ENCODE measurements at places on chromosomes 2 and 18.

GRCh38 chr18:75638776-75639471 is 211.4 kb upstream of the SMIM21 start:
- no peak for DNase-seq

- no peak for DNase-seq
Measured at GRCh38 chr2:120988051-120988699, 252.5 kb downstream of the GLI2 start.

DNA sequence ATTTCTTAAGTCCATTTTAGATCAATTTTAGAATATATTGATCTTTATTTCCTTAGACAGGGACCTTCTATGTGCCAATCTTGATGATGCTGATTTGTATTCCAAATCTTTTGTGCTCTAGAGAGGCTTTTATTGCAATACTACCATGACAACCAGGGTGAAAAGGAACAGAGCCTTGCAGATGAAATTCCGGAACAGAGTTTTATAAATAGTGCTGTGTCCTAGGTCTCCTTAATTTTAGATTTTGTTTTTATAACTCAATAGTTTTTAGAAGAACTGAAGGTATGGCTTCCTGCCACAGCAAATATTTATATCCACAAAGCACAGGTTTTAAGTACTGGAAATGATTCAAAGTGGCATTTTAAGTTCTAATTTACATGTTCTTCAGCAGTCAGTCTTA is 160.2 kb downstream of the PMAIP1 start:
- DNase-seq, result no peak

DNA sequence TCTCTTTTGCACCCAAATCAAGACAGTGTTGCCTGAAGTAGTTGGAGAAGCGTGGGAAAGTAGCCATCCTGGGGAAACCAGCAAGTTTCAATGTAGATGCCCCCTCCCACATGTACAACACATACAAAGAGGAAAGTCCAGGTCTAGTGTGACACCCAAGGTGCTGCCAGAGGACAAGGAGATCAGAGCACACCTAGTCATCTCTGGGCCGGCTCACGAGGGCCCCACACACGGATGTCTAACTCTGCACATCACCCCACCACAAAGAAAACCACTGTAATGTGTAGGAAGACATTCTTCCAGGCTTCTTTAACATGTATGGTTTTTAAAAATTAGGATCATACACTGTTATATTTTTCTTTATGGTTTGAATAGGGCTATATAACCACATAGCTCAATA is 21.6 kb downstream of the PARD6G start:
- no peak for DNase-seq

DNA sequence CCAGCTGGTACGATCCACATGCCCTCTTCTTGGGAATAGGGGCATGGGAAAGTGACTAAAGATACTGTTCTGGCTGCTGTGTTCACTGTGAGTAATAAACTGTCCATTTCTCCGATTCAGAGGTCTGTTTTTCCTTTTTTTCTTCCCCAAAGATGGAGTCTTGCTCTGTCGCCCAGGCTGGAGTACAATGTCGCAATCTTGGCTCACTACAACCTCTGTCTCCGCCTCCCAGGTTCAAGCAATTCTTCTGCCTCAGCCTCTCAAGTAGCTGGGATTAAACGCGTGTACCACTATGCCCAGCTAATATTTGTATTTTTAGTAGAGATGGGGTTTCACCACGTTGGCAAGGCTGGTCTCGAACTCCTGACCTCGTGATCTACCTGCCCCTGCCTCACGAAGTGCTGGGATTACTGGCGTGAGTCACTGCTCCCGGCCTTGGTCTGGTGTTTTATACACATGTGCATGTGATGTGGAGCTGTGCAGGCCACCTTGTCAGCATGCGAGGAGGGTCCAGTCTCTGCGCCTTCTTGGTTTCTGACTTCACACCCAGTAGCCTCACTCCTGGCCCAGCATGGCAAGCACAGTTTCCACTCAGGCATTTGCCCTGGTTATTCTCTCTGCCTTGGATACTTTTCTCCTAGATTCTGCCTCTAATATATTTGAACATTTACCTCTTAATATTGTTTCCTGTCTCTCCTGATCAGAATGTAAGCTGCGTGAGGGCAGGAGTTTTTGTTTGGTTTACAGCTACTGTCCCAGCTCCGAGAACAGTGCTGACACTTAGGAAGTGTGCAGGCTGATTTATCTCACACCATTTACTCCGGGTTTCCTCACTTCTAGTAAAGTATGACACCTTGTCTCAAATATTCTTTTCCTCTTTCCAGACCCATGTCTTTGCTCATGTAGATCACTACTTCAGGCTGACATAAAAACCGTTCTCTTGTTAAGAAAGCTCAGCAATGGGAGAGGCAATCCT is 19.7 kb downstream of the PTPN18 start:
- no peak for DNase-seq

DNA sequence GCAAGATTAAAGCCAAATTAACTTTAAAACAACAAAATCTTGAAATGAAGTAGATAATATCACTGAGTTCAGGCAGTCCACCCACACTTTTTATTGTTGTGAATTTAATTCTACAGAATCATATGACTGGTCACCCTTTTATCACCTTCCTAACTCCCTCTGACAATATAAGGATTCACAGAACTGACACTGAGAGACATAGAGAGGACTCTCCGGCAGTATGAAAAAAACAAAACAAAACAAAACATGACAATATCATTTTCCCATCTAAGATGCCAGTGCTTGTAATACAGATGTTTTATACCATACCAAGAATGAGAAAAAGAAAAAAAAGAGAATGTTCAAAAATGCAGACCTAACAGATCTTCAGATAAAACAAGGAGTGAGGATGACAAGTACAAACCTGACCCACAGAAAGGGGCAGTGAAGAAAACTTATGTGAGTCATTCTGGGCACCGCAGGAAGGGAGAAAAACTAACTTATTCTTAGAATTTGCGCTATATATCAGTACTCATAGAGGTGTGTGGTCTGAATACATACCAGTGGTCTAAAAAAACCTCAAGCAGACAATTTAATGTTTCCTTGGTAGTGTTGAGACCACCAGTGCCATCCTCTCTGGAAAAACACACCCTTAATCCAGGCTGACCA is 136.6 kb downstream of the ZAP70 start:
- DNase-seq, result peak; percentile 33

GRCh38 chr18:3151399-3152264 is 68.1 kb downstream of the MYOM1 start:
- peak; percentile 79 for DNase-seq

All from hematopoietic multipotent progenitor cell treated with erythropoietin and hydrocortisone succinate and interleukin-3 and kit ligand, for 6 days (in vitro differentiated cells).